ENCODE measurements at places on chromosomes 4 and X.

GRCh38 chr4:3862640-3863420 is 96.6 kb downstream of the ADRA2C start:
- H3K36me3 ChIP-seq: no peaks in the 10 kb centered on the region
- H3K4me1 ChIP-seq: no peaks in the 10 kb centered on the region
- H3K27me3 ChIP-seq: no peaks in the 10 kb centered on the region
- peak overlapping the region; percentile 74 for H3K4me3 ChIP-seq

- DNase-seq: no peak
- no peak overlapping the region for H3K4me3 ChIP-seq
- H3K27ac ChIP-seq: no peak overlapping the region
- H3K4me1 ChIP-seq: no peaks in the 10 kb centered on the region
- H3K36me3 ChIP-seq: peaks cover 5% of the 10 kb centered on the region
- no peaks in the 10 kb centered on the region for H3K27me3 ChIP-seq
Observed at GRCh38 chrX:24216827-24217226, 67.3 kb downstream of the ZFX start.

DNA sequence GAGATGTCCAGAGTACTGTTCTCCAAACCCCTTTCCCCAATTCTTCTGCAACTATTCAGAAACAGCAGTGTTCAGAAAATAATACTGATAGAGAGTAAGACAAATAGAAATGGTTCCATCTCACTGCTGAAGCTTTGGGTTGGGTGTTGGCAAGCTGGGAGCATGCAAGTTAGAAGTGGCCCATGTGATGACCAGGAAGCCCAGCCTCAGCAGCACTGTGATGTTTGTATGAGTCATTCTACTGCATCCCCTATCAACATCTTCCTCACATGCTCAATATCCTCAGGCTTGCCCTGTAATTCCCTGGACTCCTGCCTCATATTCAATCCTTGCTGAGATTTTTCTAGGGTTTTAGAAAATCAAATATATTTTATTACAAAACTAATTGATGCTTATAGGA is 96.5 kb downstream of the CHRDL1 start:
- no peak overlapping the region for H3K4me3 ChIP-seq
- no peaks in the 10 kb centered on the region for H3K27me3 ChIP-seq
- no peak overlapping the region for H3K27ac ChIP-seq
- H3K4me1 ChIP-seq: no peaks in the 10 kb centered on the region
- no peak for DNase-seq
- H3K36me3 ChIP-seq: no peaks in the 10 kb centered on the region

DNA sequence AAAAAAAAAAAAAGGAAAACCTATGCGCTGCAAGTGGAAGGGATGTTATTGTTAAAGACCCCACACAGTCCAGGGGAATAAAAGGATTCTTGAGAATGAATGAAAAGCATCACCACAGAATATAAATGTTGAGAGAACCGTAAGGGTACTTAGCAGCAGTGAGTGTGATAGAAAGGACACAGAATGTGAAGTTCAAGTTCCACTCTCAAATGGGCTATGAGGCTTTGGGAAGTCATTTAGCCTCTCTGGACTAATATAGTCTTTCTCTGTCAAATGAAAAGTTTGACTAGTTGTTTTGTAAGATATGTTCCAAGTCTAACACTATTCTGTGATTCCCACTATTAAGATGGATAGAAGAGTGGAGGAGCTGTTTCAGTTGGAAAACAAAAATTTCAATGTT is 35.8 kb upstream of the MAML3 start:
- no peaks in the 10 kb centered on the region for H3K36me3 ChIP-seq
- no peak overlapping the region for H3K27ac ChIP-seq
- DNase-seq: no peak
- H3K4me1 ChIP-seq: no peaks in the 10 kb centered on the region
- no peaks in the 10 kb centered on the region for H3K27me3 ChIP-seq

DNA sequence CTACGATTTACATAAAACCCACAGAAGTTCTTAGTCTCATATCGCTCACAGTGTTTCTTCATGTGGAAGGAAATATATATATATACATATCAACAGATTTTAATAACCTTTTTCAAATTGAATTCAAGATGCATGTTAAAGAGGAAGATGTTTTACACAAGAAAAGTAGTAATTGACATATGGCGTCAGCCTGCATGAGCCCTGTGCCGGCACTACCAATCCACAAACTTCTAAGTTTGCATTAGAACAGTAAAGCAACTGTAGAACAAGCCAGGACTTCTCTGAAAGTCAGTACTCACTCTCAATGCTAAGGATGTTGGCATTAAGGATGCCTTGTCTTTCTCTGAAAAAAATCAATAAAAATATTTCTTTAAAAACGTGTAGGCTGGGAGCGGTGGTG is 441.3 kb upstream of the SMIM31 start:
- H3K36me3 ChIP-seq: no peaks in the 10 kb centered on the region
- H3K4me1 ChIP-seq: peaks cover 3% of the 10 kb centered on the region
- no peak overlapping the region for H3K4me3 ChIP-seq
- DNase-seq: no peak

DNA sequence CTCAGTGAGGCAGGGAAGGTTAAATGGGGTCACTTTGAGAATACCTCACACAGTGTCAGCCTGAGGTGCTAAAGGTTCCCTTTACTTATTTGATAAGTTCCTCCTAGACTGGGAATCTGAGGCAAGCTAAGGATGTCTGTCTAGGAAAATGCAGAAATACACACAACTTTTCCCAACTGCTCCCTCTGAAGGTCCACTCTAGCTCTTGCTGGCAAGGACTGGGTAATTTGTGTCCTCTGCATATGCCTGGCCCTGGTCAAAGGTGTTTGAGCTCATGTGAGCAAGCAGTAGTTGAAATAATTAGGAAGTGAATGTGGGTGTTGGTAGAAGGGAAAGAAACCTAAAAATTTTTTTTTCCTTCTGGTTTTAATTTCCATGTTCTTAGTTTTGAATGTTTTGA is 21.3 kb downstream of the TXLNG start:
- no peak overlapping the region for H3K4me3 ChIP-seq
- H3K4me1 ChIP-seq: no peaks in the 10 kb centered on the region
- no peak overlapping the region for H3K27ac ChIP-seq
- H3K27me3 ChIP-seq: no peaks in the 10 kb centered on the region
- no peaks in the 10 kb centered on the region for H3K36me3 ChIP-seq
- DNase-seq: peak; percentile 61

DNA sequence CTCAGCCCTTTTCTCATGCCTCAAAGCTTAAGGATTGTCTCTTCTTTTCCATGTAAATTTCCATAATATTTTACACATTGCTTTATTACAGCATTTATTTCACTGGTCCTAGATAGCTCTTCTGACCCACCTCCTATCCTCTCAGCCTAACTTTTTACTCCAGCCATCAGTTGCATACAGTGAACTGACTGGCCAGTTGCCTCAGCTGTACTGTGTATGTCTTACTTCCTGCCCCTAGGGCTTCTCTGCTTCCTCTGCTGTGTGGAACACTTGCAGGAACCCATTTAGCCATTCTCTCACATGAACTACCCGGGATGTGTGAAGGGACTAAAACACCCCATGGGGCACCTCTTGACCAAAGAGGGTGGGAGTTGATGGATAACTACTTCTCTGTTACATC is 18.0 kb downstream of the C4orf33 start:
- peaks cover 9% of the 10 kb centered on the region for H3K4me1 ChIP-seq
- no peaks in the 10 kb centered on the region for H3K36me3 ChIP-seq
- no peak overlapping the region for H3K27ac ChIP-seq
- no peak overlapping the region for H3K4me3 ChIP-seq

GRCh38 chr4:57866468-57867171 is 756.4 kb upstream of the IGFBP7 start:
- DNase-seq: no peak
- no peak overlapping the region for H3K27ac ChIP-seq
- no peaks in the 10 kb centered on the region for H3K36me3 ChIP-seq
- H3K27me3 ChIP-seq: no peaks in the 10 kb centered on the region
- no peak overlapping the region for H3K4me3 ChIP-seq
- no peaks in the 10 kb centered on the region for H3K4me1 ChIP-seq

DNA sequence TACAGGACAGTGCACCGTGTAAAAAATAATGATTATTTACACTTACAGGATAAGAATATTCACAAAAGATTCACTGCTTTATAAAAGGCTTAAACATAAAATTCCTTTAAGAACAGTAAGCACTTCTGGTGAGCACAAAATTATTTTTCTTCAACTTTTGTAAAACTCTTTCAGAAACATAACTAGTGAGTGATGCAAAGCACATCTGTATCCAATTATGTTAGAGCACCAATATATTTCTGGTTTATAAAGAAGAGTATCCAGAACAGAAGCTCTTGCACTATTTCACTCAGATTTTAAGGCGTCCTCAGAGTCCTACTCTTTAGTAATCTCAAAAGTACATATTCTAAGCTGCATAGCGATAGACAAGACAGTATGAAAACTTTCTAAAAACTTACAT is 276.0 kb downstream of the C4orf33 start:
- H3K4me3 ChIP-seq: no peak overlapping the region
- H3K27ac ChIP-seq: no peak overlapping the region
- H3K36me3 ChIP-seq: no peaks in the 10 kb centered on the region
- no peaks in the 10 kb centered on the region for H3K27me3 ChIP-seq
- no peaks in the 10 kb centered on the region for H3K4me1 ChIP-seq
- no peak for DNase-seq

- DNase-seq: peak; percentile 48
- H3K4me3 ChIP-seq: no peak overlapping the region
- no peak overlapping the region for H3K27ac ChIP-seq
- no peaks in the 10 kb centered on the region for H3K36me3 ChIP-seq
- no peaks in the 10 kb centered on the region for H3K4me1 ChIP-seq
- no peaks in the 10 kb centered on the region for H3K27me3 ChIP-seq
Observed at GRCh38 chr4:4719436-4719835, 140.0 kb upstream of the MSX1 start.

GRCh38 chr4:2852481-2852921 is 8.9 kb downstream of the ADD1 start:
- no peak overlapping the region for H3K27ac ChIP-seq
- no peaks in the 10 kb centered on the region for H3K27me3 ChIP-seq
- H3K4me3 ChIP-seq: no peak overlapping the region

- no peak overlapping the region for H3K4me3 ChIP-seq
- no peak for DNase-seq
- no peaks in the 10 kb centered on the region for H3K36me3 ChIP-seq
- H3K4me1 ChIP-seq: peaks cover 3% of the 10 kb centered on the region
Observed at GRCh38 chr4:40621229-40621591, 8.5 kb downstream of the RBM47 start.

DNA sequence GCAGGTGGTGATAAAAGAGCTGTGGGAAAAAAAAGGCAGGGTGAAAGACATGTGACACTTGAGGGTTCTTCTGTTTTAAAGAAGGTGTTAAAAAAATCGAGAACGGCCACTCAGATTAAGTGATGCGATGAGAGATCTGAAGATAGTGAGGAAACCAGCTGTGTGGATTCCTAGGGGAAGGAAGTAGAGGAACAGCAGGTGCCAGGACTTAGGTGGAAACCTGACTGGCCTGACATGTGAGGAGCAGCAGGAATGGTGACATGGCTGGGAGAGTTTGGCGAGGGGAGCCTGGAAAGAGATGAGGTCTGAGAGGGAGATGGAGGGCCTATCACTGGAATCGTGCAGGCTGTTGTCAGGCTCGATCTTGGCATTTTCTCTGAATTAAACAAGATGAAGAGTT is 55.5 kb downstream of the BMPR1B start:
- peak; percentile 67 for DNase-seq
- H3K36me3 ChIP-seq: no peaks in the 10 kb centered on the region
- no peaks in the 10 kb centered on the region for H3K27me3 ChIP-seq

DNA sequence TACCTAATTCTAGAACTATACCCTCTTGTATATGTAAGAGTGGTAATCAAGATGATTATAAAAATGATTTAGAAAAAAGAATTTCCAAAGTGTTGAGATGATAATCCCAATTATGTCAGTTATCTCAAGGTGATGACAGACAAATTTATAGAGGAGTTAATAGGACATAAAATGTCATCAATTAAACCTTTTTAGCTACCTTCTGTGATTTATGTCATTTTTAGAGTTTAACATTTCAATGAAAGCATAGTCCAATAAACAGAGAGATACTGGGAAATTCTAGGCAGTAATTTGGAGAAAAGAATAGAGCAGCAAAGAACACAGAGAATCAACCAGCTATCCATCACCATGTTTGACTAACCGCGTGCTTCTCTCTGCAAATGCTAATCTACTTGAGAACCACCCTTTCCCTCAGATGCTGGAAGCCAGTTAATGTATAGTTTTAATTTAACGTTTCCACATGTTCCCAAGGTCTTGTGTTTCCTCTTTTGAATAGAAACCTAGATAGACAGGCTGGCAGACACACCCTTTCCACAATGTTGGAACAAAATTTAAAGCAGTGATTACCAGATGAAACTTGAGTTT is 433.1 kb upstream of the FAM241A start:
- H3K4me1 ChIP-seq: no peaks in the 10 kb centered on the region
- no peaks in the 10 kb centered on the region for H3K36me3 ChIP-seq
- H3K27me3 ChIP-seq: no peaks in the 10 kb centered on the region
- DNase-seq: no peak

GRCh38 chrX:45811326-45811725 is 610.6 kb upstream of the DIPK2B start:
- no peak overlapping the region for H3K27ac ChIP-seq
- no peak overlapping the region for H3K4me3 ChIP-seq
- no peaks in the 10 kb centered on the region for H3K4me1 ChIP-seq

GRCh38 chrX:134670134-134670924 is 12.1 kb upstream of the PLAC1 start:
- no peak overlapping the region for H3K27ac ChIP-seq
- H3K27me3 ChIP-seq: no peaks in the 10 kb centered on the region
- no peak overlapping the region for H3K4me3 ChIP-seq
- no peaks in the 10 kb centered on the region for H3K4me1 ChIP-seq
- DNase-seq: peak; percentile 51

DNA sequence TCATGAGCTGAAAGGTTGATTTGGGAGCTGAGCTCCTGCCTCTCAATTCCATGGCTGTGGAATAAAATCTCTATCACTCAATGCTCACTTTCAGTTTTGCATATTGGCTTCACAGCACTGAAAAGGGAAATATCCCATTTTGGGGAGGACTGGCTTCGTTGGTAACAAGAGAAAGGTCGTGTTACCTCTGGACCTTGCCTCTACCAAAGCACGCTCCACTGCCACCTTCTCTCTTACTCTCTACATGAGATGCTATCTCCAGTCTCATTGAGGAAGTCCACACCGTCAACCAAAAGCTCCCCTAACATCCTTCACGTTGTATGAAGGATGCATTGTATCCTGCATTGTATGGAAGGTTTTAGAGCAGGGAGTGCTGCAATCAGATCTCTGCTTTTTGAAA is 195.0 kb upstream of the LDB2 start:
- no peak overlapping the region for H3K4me3 ChIP-seq
- no peaks in the 10 kb centered on the region for H3K36me3 ChIP-seq
- no peak for DNase-seq
- H3K4me1 ChIP-seq: no peaks in the 10 kb centered on the region
- no peaks in the 10 kb centered on the region for H3K27me3 ChIP-seq

DNA sequence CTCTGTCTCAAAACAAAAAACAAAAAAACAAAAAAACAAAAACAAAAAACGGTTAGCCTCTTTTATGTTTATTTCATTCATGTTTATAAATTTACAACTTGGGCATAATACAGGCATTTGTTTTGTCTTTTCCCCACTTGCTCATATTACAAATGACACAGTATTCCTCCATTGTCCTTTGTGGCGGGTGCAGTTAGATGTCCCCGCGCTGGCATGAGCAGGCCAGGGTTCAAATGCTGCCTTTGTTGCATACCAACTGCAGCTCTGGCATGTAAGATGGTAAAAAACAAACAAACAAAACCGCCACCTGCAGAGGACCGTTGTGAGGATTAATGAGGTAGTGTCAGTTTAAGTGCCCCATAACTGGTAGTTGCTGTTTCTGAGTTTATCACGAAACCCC is 16.1 kb upstream of the HPF1 start:
- no peak overlapping the region for H3K27ac ChIP-seq
- H3K27me3 ChIP-seq: no peaks in the 10 kb centered on the region
- DNase-seq: no peak
- no peak overlapping the region for H3K4me3 ChIP-seq

- no peak overlapping the region for H3K27ac ChIP-seq
- H3K4me1 ChIP-seq: no peaks in the 10 kb centered on the region
- H3K36me3 ChIP-seq: no peaks in the 10 kb centered on the region
- DNase-seq: no peak
- H3K27me3 ChIP-seq: no peaks in the 10 kb centered on the region
Observed at GRCh38 chrX:101774340-101774739, 114.7 kb upstream of the ARMCX2 start.

Measured in endodermal cell (in vitro differentiated cells).